ENCODE measurements at places on chromosomes 4 and X.

DNA sequence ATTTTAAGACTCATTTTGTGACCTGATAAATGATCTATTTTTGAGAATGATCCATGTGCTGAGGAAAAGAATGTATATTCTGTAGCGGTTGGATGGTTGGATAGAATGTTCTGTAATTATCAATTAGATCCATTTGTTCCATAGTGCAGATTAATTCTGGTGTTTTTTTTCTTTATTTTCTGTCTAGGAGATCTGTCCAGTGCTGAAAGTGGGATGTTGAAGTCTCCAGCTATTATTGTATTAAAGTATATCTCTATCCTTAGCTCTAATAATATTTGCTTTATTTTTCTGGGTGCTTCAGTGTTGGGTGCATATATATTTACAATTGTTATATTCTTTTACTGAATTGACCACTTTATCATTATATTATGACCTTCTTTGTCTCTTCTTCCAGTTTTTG lies 1344.9 kb upstream of the TENM3 start:
- no peak for DNase-seq

DNA sequence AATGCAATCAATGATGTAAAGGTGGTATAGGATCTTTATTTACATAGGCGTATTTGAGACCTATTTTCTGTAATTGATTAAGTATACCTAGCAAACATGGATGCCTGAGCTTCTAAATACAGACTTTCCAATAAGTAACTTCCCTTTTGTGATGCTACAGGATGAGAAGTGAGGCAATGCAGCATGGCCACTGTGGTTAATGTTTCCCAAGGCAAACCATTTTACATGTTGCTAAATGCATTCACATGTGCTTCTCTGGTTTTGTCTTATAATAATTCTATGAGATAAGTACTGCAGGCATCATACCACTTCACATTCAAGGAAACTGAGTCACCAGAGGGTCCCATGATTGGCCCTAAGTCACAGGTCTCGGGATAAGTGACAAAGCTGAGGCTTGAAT lies 35.7 kb upstream of the NKX3-2 start:
- DNase-seq = no peak

DNA sequence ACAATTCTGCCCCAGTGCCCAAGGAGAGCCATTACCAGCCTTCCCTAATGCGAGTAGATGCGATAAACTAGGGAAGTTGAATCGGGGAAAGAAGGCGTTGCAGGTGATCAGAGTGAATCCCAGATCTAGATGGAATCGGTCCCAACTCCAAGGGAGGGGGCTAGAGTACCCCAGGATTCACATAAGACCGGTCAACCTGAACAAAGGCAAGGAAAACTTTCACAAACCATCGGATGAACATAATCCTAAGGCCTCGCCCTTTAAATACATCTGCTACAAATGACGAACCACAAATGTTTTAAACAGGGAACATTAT lies 11.2 kb upstream of the ZCCHC13 start:
- DNase-seq = no peak

DNA sequence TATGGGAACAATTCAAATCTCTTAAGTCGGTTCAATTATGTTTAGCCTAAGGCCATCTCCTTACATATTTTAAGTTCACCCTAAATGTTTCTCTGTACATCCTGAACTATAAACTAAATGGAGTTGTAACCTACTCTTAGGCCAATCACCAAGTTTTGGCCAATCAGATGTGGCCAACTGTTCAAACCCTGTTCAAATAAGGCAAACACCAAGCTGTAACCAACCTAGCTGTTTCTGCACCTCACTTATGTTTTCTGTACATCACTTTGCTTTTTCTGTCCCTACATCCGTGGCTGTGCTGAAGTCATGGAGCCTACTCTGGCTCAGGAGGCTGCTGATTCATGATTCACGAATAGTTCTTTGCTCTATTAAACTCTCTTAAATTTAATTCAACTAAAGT lies 165.3 kb downstream of the GASK1B start:
- DNase-seq = no peak

DNA sequence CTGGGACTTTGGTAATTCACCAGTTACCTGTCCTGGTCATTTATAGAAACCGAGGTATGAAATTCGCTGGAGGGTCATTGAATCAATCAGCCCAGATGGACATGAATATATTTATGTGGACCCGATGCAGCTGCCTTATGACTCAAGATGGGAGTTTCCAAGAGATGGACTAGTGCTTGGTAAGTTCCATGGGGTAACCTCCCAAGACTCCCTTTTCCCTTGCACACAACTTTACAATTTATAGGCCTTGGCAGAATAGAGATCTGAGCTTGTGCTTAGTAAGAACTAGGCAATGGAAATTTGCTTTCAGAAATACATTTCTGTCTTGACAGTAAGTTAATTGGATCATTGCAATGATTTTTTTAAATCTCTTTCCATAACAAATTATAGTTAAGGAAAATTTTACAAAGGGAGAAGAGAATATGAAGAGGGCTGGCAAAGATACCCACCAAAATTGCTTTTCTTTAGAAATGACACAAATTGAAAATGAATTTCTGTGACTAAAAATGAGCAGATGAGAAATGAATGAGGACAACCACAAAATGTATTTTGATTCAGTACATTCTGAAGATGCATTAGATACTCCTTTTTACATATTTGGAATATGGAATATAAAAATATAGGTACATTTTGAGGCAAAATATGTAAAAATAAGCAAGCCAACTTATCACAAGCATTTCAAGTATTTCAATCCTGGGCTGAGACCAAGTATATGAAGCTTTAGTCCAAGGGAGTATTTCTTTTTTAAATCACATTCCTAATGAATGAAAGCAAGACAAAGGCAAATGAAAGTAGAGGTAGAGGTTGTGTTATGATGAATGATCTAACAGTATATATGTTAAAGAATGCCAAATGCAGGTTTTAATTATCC lies 45.9 kb downstream of the PDGFRA start:
- DNase-seq = peak; percentile 48

DNA sequence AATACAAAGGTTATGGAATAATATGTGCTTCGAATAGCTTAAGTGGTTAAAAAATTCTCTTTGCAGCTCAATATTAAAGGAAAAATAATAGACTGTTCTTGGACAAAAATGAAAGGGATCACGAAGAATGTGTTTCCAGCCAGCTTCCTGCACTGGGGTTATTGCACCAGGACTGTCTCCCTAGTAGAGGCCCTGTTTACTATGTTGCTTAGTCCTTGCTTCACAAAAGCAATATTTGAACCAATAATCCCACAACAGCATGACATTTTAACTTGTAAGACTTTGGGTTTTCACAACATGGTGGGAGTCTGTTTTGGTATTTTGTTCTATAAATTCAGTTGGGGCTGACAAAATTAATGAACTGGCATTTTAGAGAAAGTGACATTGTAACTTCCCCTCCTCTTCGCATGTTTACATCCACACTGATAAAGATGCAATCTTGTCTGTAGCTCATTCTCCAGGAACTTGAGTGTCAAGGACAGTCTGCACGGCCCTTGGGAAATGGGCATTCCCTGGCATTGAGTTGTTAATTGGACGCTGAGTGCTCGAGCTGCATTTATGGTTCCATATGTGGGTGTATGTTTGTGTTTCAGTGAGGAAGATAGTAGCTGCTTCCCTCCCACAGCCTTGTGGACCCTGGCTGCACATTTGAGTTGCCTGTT lies 39.0 kb downstream of the SHROOM2 start:
- no peak for DNase-seq

DNA sequence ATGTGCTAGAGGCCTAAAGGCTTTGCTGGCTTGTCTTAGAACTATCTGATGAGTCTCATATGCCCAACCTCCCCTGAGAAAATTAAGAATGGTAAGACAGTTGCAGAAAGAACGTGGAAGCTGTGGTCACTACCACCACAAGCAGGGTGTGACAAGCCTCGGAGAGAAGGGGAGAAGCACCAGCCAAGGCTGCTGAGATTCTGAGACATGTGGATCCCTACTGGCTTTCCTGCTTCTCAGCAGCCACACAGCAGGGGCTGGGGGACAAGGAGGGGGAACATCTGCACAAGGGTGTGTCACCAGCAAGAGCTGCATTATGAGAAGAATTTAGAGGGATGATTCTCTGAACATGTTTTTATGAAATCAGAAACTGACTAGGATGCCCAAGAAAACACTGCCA lies 19.4 kb downstream of the TAPT1 start:
- DNase-seq = no peak

GRCh38 chr4:89290727-89291516 lies 16.7 kb downstream of the GPRIN3 start:
- peak; percentile 10 for DNase-seq

DNA sequence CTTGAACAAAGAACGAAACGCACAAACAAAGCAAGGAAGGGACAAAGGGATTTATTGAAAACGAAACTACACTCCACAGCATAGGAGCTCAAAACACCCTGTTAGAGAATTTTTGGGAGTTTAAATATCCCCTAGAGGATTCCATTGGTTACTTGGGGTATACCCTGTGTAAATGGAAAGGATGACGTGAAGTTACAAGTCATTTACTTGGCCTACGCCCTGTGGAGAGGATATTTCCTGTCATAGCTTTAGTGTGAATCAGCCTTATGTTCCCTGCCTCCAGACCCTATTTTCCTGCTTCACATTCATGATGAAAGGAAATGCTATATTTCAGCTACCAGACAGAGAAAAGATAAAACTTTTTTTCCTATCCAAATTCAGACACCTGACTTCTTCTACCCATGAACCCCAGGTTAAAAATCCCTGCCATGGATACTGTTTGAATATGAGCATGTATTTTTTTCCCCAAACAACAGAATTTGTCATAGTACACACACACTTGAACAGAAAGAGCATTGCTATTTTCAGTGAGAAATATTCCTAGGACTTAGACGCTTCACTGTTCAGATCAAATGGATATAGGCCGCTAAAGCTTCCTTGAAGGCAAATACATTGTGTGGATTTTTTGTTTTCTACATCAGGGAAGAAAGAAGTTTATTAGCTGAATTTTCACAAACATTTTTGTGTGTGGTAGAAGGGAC lies 20.4 kb downstream of the PIN4 start:
- DNase-seq = peak; percentile 80

- DNase-seq = no peak
Observed at GRCh38 chr4:19927381-19927780, 324.3 kb upstream of the SLIT2 start.

DNA sequence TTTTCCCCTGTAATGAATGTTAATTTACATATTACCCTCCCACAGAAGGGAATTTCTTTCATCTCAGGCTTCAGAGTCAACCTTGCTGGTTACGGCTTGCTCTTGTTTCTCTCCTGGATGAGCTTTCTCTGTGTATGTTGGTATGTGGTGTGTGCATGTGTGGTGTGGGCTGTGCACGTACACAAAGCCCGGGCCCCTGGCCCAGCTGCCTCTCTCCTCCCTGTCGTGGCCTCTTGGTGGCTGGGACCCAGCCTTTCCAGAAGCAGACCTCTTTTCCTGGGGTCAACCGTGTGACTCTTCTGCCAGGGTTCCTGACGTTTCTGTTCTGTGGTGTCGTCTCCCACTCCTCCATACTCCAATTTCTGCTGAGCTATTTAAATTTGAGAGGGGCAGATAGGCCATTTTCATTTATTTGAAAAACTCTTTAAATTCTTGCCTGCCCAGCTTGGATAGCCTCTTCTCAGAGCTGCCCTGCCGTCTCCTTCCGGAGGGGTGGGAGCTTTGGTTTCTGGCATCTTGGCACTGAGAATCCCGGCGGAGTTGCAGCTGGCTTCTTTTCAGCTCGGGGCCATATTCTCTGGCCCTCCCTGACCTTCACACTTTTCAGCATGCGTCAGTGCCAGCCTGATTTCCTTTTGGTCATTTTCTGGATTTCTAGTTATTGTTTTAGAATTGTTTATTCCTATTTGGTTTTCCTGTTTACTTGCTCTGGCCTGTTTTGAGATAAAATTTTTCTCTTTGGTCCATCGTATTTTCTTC lies 25.1 kb downstream of the FHDC1 start:
- DNase-seq = no peak

DNA sequence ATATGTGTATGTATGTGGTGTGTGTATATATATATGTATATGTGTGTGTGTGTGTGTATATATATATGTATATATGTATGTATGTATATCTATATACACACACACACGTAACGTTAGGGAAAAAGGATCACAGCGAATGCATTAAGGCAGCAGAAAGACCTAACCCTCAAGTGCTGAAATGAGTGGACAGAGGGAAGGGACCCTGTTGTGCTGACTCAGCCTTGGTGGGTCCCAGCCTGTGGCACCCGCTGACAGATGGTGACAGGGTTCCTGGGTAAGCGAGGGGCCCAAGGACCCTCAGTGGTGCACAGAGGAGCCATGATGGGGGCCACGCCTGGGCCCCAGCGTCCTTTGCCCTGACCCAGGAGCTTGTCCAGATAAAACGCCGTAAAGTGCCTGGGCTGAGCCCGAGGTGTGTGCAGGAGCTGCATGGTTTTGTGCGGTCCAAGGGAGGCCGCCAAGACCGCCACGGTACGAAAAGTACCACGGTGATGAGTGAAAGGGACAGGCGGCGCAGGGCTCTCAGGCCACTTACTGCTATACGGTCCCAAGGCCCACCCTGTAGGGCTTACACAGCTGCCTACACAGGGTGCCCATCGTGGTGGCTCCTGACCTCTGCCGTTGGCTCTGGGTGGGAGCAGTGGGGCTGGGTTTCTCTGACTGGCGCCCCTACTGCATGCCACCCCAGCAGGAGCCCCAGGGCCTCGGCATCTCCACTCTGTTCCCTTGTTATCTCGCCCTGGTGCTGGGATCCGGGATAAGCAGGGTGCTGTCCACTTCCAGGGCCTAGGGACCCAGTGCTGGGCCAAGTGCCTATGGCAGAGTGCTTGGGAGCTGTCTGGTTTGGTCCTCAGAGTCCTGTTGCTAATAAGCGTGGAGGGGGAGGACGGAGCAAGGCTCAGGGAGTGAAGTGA lies 10.0 kb downstream of the SH3BP2 start:
- no peak for DNase-seq

DNA sequence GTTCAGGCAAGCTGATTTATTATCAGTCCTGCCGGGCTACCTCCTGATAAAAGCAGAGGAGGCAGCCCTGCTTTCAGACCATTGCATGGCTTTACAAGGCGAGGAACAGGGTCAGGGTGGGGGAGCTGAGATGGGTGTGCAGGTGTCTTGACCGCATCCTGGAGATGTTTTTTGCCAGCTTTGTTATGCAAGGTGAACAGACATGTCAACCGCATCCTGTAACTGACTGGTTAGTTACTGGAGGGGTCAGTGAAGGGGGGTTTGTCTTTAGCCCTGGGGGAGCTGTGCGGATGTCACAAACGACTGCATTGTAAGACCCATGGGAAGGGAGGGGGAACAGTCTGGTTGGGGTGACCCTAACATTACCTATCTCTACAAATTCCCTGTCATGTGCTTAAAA lies 10.0 kb downstream of the ADAM29 start:
- DNase-seq = no peak

DNA sequence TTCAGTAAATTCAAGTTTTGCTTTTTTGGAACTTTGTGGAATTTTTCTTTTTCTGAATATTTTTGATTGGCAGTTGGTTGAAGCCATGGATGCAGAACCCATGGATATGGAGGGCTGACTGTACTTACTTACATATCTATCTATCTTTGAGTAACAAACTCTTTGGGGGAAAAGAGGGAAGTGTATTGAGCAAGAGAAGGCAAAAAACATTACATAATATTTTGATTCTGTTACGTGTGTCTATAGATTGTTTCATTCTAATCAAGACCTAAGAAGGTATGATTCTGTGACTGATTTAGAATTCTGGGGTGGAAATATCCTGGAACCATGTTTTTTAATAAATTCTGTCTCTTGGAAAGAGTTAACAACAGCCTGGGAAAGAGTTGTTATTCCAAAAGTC lies 31.5 kb downstream of the GRSF1 start:
- no peak for DNase-seq

All from fibroblast of mammary gland (primary cell).